Mesothelial cell of epicardium (in vitro differentiated cells): ENCODE measurements at places on chromosomes 1 and 21. TPM values are rescaled to one million over a fixed set of nuclear protein-coding genes. Genes with fewer than 3 reads are reported as not detected.

HAPLN2 gene
- 0.76 to 1.2 TPM (median 1.2 TPM) in 3 replicates for total RNA-seq

THEM5 gene
- total RNA-seq: not detected in 3 replicates

TCP10L gene
- 1.4 to 1.6 TPM (median 1.5 TPM) in 3 replicates for total RNA-seq

CRP gene
- total RNA-seq: not detected in 3 replicates

COL11A1 gene
- total RNA-seq: 126 to 141 TPM (median 133 TPM) in 3 replicates

TGFB2 gene
- 45.3 to 51.0 TPM (median 50.6 TPM) in 3 replicates for total RNA-seq

ETV3 gene
- 57.8 to 61.7 TPM (median 60.6 TPM) in 3 replicates for total RNA-seq

PFKFB2 gene
- 12.5 to 13.6 TPM (median 12.7 TPM) in 3 replicates for total RNA-seq

MNDA gene
- total RNA-seq: not detected in 3 replicates

GPATCH4 gene
- total RNA-seq: 22.7 to 24.0 TPM (median 23.6 TPM) in 3 replicates

NBPF20 gene
- total RNA-seq: 4.5 to 5.0 TPM (median 4.9 TPM) in 3 replicates

FMN2 gene
- total RNA-seq: 0.23 to 0.54 TPM (median 0.33 TPM) in 3 replicates

- H3K36me3 ChIP-seq: peaks cover 8% of the 10 kb centered on the region
- H3K27me3 ChIP-seq: no peaks in the 10 kb centered on the region
- peak overlapping the region; percentile 89 for H3K4me3 ChIP-seq
- peak overlapping the region; percentile 91 for H3K27ac ChIP-seq
- H3K4me1 ChIP-seq: peaks cover 43% of the 10 kb centered on the region
- no peak for DNase-seq
These were observed 642 bp upstream of the SLC16A1 start for GRCh38 chr1:112956544-112957132.

DNA sequence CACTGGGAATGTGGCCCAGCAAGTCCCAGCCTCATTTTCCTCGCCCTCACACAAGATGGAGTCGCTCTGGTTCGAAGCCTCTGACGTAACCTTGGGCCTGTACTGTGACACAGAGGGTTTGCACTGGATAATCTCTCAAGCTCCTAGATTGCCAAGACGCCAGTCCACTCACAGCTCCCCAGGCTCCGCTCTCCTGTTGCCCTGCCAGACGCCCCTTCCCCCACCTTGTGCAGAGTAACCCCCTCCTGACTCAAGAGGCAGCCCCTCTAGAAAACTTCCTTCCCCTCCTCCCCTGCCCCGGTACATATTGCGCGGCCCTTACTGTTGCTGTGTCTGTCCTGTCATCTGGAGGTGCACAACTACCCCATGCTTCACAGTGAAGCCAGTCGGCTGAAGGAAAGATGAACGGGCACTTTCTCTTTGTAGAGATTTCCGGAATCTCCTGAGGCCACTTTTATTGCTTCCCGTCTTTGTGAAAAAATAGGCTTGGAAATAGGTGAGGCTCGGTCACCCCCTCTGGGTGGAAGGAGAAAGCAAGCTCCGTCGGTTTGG, 981 bp upstream of the KIAA1614 start:
- DNase-seq: no peak
- peaks cover 19% of the 10 kb centered on the region for H3K4me1 ChIP-seq
- H3K27me3 ChIP-seq: no peaks in the 10 kb centered on the region

DNA sequence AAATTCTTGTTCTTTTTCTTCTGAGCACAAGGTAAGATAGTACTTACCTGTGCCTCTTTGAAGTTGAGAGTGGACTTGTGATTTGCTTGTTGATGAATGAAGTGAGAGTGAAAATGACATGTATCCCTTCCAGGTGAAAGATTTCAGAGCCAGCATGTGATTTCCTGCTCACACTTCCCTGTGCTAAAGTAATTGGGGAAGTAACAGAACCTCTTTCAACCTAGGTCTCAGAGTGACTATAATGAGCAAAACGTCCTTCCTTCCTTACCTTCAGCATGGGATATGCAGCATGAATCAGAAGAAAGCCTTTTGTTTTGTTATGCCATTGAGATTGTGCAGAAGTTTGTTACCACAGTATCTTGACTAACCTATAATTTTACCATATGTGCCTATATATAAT, 24.6 kb downstream of the RAVER2 start:
- H3K4me1 ChIP-seq: no peaks in the 10 kb centered on the region
- no peak for DNase-seq
- H3K27ac ChIP-seq: no peak overlapping the region
- peaks cover 43% of the 10 kb centered on the region for H3K36me3 ChIP-seq
- H3K4me3 ChIP-seq: no peak overlapping the region

DNA sequence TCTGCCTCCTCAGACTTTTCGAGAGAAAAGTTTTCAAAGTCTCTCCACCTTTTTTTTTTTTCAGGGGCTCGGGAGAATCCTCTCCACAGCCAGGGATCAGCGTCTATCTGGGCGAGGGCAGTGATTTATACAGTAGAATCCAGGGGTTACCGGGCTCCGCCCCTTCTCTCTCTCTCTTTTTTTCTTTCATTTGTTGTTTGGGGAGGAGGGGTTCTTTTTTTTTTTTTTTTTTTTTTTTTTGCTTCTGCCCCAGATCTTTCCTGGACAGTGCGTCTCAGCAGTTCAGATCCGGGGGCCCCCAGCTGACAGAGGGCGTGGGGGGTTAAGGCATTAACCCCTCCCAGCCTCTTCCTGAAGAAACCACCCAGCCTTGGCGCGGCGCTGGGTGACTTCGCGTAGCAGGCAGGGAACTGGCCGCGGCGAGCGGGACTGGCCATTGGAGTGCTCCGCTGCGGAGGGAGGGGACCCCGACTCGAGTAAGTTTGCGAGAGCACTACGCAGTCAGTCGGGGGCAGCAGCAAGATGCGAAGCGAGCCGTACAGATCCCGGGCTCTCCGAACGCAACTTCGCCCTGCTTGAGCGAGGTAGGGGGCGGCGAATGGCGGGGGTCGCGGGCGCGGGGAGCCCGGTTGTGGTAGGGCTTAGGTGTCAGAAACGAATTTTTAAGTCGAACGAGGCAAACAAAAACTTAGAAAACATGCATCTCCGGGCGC, at the start of gene S1PR1:
TSS of gene S1PR1 (plus strand) at position 504 of the 713 bp plus-strand sequence. CDS start 1,966 bp downstream, outside the sequence.
- DNase-seq: peak; percentile 61
- no peaks in the 10 kb centered on the region for H3K27me3 ChIP-seq
- H3K4me1 ChIP-seq: peaks cover 37% of the 10 kb centered on the region
- peak within 1 kb of the TSS; percentile 87 for H3K4me3 ChIP-seq
- peak within 1 kb of the TSS; percentile 97 for H3K27ac ChIP-seq

DNA sequence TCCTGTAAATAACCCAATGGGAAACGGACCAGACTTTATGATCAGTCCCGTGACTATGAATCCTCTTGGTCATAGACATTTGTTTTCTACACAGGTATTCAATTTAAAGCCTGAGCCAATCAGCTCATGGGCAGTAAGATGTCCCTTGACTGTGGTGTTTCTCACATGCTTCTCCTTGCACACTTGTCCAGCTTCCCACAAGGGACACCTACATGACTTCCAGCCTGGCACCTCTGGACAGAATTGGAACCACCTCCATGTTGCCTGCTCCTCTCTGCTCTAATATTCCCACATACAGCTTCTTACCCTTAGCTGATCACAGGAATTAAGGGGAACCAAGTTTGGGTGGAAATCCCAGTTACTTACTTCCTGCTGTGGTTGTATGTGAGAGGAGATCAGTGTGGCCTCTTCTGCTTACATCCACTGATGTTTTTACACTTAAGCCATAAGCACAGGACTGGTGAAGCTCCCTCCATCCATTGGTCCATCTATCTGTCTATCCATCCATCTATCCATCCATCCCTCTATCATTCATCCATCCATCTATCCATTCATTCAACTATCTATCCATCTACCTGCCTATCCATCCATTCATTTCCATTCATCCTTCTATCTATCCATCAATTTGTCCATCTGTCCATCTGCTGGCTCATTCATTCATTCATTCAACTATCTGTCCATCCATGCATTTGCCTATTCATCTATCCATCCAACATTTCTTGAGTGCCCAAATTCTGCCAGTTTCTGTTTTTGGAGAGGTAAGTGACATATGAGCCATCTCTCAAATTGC, 16.4 kb downstream of the RUNX1 start:
- no peak for DNase-seq
- no peak overlapping the region for H3K4me3 ChIP-seq
- no peaks in the 10 kb centered on the region for H3K36me3 ChIP-seq
- peaks cover 2% of the 10 kb centered on the region for H3K4me1 ChIP-seq
- H3K27ac ChIP-seq: no peak overlapping the region

DNA sequence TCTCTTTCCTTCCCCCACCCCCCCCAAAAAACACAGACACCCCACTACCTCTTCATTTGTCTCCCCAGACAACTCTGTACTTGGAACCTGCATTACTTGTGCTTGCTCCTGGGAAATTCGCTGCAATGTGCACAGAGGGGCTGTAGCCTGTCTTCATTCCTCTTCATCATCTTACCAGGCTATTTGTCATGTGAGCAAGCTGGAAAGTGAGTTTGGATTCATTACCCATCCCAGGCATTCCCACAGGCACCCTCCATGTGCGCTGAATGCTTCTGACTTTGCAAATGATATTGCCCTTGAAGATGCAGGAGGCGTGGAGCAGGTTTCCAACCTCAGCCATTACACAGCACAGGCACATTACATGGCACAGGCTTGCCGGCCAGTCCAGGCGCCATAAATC, 494.9 kb downstream of the KIF26B start:
- DNase-seq: no peak
- peaks cover 15% of the 10 kb centered on the region for H3K36me3 ChIP-seq
- peaks cover 8% of the 10 kb centered on the region for H3K4me1 ChIP-seq

GRCh38 chr1:7410156-7410555, 360.9 kb upstream of the VAMP3 start:
- DNase-seq: no peak
- H3K4me1 ChIP-seq: no peaks in the 10 kb centered on the region
- H3K27me3 ChIP-seq: no peaks in the 10 kb centered on the region
- no peaks in the 10 kb centered on the region for H3K36me3 ChIP-seq
- H3K4me3 ChIP-seq: no peak overlapping the region

- no peak overlapping the region for H3K4me3 ChIP-seq
- no peaks in the 10 kb centered on the region for H3K4me1 ChIP-seq
- H3K36me3 ChIP-seq: peaks cover 4% of the 10 kb centered on the region
- DNase-seq: no peak
- no peak overlapping the region for H3K27ac ChIP-seq
These were observed 12.1 kb upstream of the ZDHHC18 start for GRCh38 chr1:26814377-26814776.

DNA sequence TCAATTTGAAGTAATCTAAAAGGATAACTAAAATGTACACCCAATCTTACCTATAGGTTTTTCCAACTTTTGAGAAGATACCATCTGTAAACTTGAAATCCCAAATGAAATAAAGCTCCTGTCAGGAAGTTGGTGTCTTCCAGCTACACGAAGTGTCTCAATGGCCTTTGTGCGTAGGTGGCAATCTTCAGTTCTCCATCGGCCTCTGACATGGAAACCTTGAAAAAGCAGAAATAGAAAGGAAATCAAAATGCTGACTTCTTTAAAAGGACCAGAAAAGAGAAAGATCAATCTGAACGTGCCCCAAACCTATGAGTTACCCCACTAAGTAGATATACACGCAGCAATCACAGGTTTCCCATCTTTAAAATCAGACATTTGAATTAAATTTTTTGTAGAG, 10.0 kb downstream of the MKNK1 start:
- no peak overlapping the region for H3K27ac ChIP-seq
- H3K36me3 ChIP-seq: peaks cover 23% of the 10 kb centered on the region
- no peak for DNase-seq
- H3K4me3 ChIP-seq: no peak overlapping the region
- no peaks in the 10 kb centered on the region for H3K27me3 ChIP-seq
- no peaks in the 10 kb centered on the region for H3K4me1 ChIP-seq

DNA sequence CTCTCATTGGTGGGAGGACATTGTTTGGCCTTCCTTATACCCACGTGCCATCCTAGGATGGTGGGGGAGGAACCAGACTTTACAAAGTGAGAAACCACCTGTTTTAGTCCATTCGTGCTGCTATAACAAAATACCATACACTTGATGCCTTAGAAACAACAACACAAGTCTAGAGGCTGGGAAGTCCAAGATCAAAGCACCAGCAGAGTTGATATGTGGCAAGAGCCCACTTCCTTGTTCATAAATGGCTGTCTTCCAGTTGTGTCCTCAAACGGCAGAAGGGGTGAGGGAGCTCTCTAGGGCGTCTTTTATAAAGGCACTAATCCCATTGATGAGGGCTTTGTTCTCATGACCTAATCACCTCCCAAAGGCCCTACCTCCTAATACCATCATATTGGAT, 31.1 kb downstream of the CAPN8 start:
- peaks cover 28% of the 10 kb centered on the region for H3K27me3 ChIP-seq
- H3K4me3 ChIP-seq: no peak overlapping the region
- H3K27ac ChIP-seq: no peak overlapping the region
- H3K36me3 ChIP-seq: no peaks in the 10 kb centered on the region
- H3K4me1 ChIP-seq: no peaks in the 10 kb centered on the region

DNA sequence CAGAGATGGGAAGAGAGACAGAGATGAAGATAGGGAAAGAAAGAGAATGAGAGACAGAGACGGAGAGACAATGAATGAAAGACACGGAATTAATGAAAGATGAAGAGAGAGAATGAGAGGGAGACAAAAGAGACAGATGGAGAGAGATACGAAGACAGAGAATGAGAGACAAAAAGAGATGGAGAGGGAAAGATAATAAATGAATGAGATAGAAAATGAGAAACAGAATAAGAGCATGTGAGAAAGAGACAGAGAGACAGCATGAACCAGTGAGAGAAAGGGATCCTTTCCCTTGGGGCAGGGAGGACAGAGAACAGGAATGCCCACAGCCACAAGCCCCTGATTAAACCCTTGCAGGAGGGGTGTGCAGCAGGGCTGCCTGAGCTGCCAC, 5.3 kb upstream of the WNT9A start:
- DNase-seq: no peak
- H3K4me3 ChIP-seq: no peak overlapping the region
- peaks cover 52% of the 10 kb centered on the region for H3K27me3 ChIP-seq
- H3K4me1 ChIP-seq: peaks cover 6% of the 10 kb centered on the region

- no peak overlapping the region for H3K4me3 ChIP-seq
- H3K27ac ChIP-seq: no peak overlapping the region
- H3K27me3 ChIP-seq: no peaks in the 10 kb centered on the region
- H3K4me1 ChIP-seq: no peaks in the 10 kb centered on the region
- DNase-seq: no peak
- no peaks in the 10 kb centered on the region for H3K36me3 ChIP-seq
These were observed 24.4 kb upstream of the TENT5C start for GRCh38 chr1:117581391-117581943.

GRCh38 chr1:76868154-76868882, 1.0 kb downstream of the ST6GALNAC5 start:
- H3K36me3 ChIP-seq: peaks cover 5% of the 10 kb centered on the region
- H3K27ac ChIP-seq: peak overlapping the region; percentile 56
- peak overlapping the region; percentile 89 for H3K4me3 ChIP-seq
- H3K27me3 ChIP-seq: peaks cover 69% of the 10 kb centered on the region

- no peak overlapping the region for H3K4me3 ChIP-seq
- H3K27ac ChIP-seq: no peak overlapping the region
- H3K36me3 ChIP-seq: no peaks in the 10 kb centered on the region
- H3K4me1 ChIP-seq: peaks cover 5% of the 10 kb centered on the region
These were observed 374.9 kb upstream of the PBX1 start for GRCh38 chr1:164183854-164184635.

GRCh38 chr1:166032572-166033371, 134.0 kb downstream of the FAM78B start:
- no peak overlapping the region for H3K27ac ChIP-seq
- peaks cover 37% of the 10 kb centered on the region for H3K27me3 ChIP-seq
- DNase-seq: no peak
- H3K4me3 ChIP-seq: no peak overlapping the region

GRCh38 chr1:179007233-179007632, 18.5 kb upstream of the FAM20B start:
- no peak overlapping the region for H3K4me3 ChIP-seq
- DNase-seq: no peak
- H3K4me1 ChIP-seq: peaks cover 13% of the 10 kb centered on the region
- no peaks in the 10 kb centered on the region for H3K36me3 ChIP-seq
- no peak overlapping the region for H3K27ac ChIP-seq

GRCh38 chr1:68234094-68234493, 1.8 kb upstream of the WLS start:
- H3K4me3 ChIP-seq: peak overlapping the region; percentile 27
- DNase-seq: no peak
- peaks cover 20% of the 10 kb centered on the region for H3K4me1 ChIP-seq
- no peaks in the 10 kb centered on the region for H3K27me3 ChIP-seq
- H3K36me3 ChIP-seq: no peaks in the 10 kb centered on the region
